ENCODE measurements at places on chromosomes 3 and 15. TPM values are rescaled to one million over a fixed set of nuclear protein-coding genes. Genes with fewer than 3 reads are reported as not detected.

The CLDN1 gene
- 1.6 TPM for total RNA-seq

The SNRPN gene
- 175 TPM for total RNA-seq

The CCR9 gene
- total RNA-seq, result 0.16 TPM

The SLCO2A1 gene
- 0.78 TPM for total RNA-seq

The SPSB4 gene
- 8.3 TPM for total RNA-seq

The TLR9 gene
- total RNA-seq, result under 0.01 TPM

The HRG gene
- not detected for total RNA-seq

The SLC2A2 gene
- not detected for total RNA-seq

The PLA2G4D gene
- total RNA-seq, result not detected

The TMEM212 gene
- total RNA-seq, result not detected

The THRB gene
- 44.5 TPM for total RNA-seq
